Right atrium auricular region (tissue), 2 donors: ENCODE measurements at places on chromosomes 3 and 15. TPM values are rescaled to one million over a fixed set of nuclear protein-coding genes. Genes with fewer than 3 reads are reported as not detected.

DNA sequence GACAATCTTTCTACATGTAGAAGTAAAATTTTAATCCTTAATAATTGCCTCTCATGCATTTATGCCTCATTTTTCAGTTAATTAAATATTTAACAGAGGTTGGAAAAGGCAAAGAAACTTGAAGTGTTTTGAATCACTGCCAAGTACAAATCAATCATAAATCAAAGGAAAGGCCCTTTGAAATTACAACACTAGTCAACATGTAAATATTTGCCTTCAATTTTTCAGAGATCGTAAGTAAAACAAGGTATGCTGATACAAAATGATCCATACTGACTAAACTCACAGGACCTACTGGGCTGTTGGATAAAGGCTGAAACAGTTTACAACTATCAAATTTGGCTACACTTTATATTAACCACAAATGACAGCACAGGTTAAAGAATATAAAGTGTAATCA, 33.9 kb downstream of the ZBBX start:
- DNase-seq: no peak

UPK1B gene
- 5.2 TPM for total RNA-seq

GRCh38 chr15:49306551-49306950, 116.5 kb upstream of the FGF7 start:
- DNase-seq: no peak

DNA sequence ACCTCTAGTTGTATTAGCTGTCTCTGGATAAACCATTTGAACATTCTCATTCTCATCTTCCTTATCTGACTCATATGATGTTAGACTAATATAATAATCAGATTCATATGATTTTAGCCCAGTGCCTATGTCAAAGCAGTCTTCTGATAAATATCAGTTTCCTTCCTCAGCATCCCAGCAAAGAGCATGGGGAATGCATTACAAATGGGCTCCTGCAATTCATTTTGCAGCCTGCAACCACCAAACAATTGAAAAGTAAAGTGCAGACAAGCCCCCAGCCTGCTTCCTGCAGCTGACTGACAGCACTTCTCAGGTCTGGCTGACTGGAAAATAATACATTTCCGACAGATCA, 78.2 kb upstream of the STAC start:
- DNase-seq: no peak

ACTC1 gene
- 10,302 TPM for total RNA-seq

XCR1 gene
- not detected for total RNA-seq

- DNase-seq: no peak
These were observed 928.1 kb downstream of the ROBO1 start for GRCh38 chr3:78839693-78840092.

DNA sequence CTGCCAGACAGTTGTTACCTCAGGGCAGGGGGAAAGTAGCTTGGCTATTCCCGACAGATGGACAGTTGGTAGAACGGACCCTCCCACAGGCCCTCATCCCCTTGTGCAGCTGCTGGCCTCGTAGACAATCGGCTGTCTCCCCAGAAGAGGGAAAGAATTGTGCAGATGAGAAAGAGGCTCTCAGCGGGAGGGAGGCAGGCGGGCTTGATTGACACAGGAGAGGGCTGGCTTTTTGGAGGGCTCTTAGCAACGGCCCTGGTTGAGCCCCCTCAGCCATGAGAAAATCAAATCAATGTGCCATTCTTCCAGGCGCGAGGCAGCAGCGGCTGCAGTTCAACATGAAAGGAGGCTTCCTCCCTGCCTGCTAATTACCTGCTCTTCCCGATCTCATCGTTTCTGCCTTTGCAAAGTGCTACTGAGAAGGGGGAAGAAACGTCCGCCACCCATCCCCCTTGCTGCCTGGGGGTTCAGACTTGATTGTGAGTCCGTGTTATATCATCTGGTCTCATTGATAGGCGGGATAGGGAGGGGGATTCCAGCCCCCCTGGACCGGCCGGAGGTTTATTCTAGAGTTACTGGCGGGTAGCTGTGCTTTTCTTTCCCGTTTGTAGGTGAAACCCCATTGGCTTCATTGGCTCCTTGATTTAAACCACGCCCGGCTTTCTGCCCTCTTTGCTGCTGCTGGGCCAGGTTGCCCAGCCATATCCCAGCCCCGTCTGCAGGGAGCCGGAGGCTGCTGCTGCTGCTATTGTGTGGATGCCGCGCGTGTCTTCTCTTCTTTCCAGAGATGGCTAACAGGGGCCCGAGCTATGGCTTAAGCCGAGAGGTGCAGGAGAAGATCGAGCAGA, at the start of gene TAGLN3:
TSS of gene TAGLN3 (plus strand) at position 287 of the 848 bp plus-strand sequence. CDS start at position 788, 501 bp downstream.
- DNase-seq: no peak

- DNase-seq: no peak
These were observed 36.6 kb downstream of the PSTPIP1 start for GRCh38 chr15:77031376-77032050.

DNA sequence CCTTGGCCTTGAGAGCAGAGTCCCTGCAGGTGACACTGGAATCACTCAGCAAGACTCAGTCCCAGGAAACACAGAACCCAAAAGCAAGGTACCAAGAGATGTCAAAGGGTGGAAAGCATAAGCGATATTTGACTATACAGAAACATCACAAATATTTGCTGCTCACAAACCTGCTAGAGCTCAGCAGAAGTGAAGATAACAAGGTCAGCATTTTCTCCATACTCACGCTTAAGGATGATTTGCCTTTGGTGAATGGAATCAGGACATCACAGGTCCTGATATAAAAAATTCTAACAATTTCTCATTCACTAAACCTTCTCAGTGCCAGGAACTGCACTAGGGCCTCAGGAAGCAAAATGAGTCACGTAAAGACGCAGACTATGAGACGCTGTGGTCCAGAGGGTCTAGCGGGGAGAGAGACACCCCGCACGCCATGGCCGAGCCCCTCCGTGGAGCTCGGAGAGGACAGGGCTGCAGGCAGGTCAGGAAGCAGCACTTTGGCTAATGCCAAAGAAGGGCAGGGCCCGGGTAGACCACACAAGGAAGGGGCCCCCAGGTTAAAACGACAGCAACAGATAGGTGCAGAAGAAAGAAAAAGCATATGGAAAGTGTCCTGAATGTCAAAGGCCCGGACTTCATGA, 10.7 kb downstream of the PCSK6 start:
- DNase-seq: no peak

DNA sequence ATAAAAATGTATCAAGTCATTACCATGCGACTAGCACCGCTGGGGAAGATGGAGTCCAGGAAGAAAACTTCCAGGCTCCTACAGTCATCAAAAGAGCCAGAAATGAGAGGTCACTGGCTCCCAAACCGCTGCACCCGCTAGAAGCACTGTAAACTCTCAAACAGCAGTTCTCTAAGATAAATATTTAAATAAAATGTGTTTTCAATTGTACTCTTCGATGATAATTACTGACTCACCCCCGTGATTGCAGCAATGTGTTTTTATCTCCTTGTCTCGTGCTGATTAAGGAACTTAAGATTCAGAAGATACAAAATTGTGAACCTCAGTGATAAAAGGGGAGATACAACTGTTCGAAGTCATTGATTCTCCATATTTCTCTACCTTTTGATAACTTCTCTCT, 45.8 kb upstream of the FOXP1 start:
- DNase-seq: peak; percentile 21

CP gene
- total RNA-seq: 6.8 TPM

DNA sequence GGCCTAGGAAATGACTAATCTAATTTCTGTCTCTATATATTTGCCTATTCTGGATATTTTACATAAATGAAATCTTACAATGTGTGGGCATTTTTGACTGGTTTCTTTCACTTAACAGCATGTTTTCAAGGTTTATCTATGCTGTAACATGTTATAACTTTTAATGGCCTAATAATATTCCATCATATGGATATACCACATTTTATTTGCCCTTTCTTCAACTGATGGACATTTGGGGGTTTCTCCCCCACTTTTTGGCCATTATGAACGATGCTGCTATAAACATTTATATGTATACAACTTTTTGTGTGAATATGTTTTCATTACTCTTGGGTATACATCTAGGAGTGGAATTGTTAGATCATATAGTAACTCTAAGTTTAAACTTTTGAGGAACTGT, 357.3 kb upstream of the ADAMTS9 start:
- DNase-seq: no peak

GRCh38 chr3:54515441-54516213, 393.3 kb downstream of the CACNA2D3 start:
- no peak for DNase-seq

ZNF860 gene
- not detected for total RNA-seq

DENND6A gene
- total RNA-seq: 12.7 TPM

DNA sequence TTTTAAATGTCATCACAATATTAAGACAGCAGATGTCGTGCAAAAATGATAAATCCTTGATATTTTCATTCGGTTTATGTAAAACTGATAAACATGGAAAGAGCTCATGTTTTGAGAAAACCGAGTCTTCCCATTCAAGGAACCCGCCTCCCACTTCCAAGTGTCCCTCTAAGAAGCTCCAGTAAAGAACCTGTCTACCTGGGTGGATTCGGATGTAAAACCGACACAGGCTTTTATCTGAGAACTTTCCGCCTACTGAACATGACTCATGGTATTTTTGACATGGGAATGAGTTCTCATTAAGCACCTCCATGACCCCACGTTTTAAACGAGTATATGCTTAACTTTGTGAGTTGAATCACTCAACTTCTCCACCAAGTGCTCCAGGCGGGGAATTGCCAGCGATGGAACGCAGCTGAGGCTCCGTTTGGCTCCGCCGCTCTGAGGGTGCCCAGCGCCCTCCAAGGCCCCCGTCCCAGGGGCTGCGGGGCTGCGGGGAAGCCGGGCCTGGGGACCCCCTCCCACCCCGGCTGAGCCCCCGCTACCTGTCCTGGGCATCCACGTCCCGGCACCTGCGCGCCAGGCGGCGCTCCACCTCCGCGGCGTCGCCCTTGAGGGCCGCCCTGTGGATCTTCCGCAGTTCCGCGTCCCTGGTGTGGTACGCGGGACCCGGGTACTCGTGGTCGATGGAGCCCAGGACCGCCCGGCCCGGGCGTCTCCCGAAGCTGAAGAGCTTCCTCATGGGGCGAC, 119.9 kb downstream of the LMLN start:
- no peak for DNase-seq
